ENCODE measurements at places on chromosomes 2 and 18.

DNA sequence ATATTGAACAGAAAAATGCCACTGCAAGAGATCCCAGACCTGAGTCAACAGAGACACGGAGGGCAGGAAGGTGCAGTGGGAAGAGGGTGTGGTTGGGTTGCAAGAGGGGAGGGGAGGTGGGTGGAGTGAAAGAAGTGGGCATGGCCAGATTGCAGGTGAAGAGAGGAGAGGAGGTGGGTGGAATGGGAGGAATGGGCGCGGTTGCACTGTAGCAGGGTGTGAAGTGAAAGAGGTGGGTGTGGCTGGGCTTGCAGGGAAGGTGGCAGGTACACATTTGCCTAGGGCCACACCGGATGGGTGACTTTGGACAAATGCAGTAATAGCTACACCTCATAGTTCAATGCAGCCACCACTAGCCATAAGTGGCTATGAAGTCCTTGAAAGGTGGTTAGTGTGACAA is 71.1 kb downstream of the DOCK10 start:
- DNase-seq, result no peak

GRCh38 chr2:102839668-102840388 is 78.0 kb downstream of the TMEM182 start:
- DNase-seq, result peak; percentile 17

- no peak for DNase-seq
These were observed 92.0 kb upstream of the DLGAP1 start for GRCh38 chr18:4547126-4547525.

GRCh38 chr2:25491003-25491696 is 149.4 kb upstream of the DNMT3A start:
- no peak for DNase-seq

DNA sequence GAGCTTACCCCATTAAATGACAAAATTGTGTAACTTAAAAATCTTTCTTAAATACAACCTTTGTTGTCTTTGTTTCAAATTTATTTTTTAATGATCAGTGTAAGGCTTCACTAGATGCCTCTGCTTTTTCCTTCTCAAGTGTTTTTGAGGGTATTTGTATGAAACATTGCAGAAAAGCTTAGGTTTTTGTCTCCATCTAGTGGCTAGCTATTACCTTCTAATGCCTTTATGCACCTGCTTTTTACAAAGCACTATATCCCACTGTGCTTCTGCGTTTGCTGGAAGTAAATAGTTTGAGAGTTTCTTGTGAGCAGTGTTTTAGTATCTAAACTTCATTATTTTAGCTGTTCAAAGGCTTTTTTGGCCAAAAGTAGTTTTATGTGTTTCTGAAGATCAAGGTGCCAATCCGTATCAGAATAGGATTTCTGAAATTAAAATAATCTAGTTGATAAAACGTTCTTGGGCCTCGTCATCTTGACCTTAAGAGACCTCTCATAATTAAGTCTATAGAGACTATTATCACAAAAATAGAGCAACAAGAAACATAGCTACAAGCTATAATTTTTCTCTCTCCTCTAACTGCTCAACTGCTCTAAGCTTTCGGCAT is 47.0 kb downstream of the IWS1 start:
- DNase-seq, result peak; percentile 31

GRCh38 chr18:36035253-36035652 is 32.1 kb downstream of the RPRD1A start:
- DNase-seq, result no peak

DNA sequence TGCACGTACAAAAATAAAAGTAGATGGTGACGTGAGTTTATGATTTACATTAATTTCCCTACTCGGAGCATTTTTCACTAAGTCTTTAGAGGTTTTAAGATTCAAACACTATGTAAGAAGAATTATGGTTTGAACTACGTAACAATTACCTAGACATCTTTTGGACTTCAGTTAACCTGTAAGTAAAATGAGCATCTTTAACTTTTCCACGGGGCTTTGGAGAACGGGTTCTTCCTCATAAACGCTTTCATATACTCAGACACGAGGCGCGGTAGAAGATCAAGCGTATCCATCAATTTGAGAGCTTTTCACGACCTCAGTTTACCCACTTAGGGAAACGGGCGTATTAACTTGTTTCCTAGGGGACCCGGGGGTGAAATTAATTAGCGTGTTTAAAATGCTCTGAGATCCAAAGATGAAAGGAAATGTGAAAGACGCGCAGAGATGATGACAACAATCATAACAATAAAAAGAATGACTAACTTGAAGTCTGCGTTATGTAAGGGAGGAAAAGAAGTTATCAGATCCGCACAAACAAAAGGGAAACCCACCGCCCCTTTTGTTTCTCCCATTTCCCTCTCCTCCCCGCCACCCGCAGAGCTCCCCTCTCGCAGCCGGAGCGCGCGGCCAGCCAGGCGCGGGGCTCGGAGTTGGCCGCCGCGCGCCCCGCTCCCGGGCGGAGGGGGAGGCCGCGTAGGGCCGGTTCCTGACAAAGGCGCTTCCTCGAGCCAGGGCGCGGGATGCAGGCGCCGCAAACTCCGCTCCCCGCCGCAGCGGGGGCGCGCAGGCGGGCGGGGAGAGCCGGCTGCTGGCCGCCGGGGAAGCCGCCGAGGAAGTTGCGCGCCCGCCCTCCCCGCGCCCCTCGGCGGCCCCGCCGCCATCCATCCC is 807 bp downstream of the PELI1 start:
- DNase-seq, result peak; percentile 22

- no peak for DNase-seq
These were observed 20.0 kb downstream of the MAIP1 start for GRCh38 chr2:199975273-199975895.

DNA sequence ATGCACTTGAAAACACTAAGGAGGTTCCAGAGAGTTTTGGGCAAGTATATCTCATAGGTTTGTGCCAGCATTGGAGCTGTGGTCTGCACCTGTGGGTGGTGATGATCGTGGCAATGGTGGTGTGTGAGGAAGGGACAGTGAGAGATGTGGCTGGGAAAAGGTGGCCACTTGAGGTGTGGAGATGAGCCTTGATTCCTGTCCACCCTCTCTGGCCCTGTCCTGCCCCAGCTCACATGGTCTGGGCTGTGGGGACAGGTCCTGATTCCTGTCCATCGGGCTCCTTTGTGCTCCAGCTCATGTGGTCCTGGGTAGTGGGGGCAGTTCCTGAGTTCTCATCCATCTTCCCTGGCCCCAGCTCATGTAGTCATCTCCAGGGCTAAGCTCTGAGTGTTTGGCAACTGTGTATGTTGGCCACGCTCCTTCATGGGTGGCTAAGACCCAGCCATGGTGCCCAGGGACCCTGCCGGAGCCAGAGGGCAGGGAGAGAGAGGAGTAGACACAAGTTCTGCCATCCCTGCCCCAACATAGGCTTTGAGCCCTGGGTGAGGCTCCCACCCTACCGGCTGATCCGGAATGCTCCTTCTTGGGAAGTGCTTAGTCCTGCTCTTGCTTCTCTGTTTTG is 294.4 kb upstream of the HDAC4 start:
- no peak for DNase-seq

GRCh38 chr18:37663446-37663845 is 97.8 kb upstream of the CELF4 start:
- DNase-seq, result no peak

- no peak for DNase-seq
These were observed 88.8 kb downstream of the CD226 start for GRCh38 chr18:69858897-69859296.

DNA sequence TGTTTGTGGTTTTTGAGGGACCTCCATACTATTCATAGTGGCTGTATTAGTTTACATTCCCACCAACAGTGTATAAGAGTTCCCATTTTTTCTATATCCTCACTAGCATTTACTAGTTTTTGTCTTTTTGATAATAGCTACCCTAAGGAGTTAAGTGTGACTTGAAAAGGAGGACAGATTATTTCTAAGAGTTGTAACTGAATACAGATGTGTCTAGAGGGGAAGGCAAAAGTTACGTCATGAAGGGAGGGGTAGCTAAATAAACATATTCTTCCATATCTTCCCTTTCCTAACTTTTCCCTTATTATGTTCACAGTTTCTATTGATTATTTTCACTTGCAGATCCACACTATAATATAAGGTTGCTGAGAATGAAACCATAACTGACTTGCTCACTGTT is 1315.7 kb upstream of the ZEB2 start:
- no peak for DNase-seq

Data from CD4-positive, alpha-beta T cell treated with Interleukin-6 at 100 ng/mL for 8 hours (primary cell).